ENCODE measurements at places on chromosomes 3 and 15.

DNA sequence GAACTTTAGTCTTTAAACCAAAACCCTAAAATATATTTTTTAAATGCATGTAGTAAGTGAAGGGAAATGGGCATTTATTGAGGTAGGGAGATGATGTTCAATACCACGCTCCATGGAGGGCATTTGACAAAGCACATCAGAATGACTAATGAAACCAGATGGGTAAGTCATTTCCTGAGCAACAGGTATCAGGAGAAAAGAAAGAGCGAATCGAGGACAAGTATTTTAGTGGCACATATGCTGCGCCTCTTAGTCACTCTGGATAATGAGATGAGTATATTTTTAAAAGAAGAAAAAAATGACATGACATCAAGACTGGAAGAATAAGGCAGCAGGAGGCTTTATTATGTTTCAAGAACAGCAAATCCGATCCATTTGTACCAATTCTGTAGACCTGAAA is 129.0 kb upstream of the ARHGEF3 start:
- DNase-seq: no peak

- DNase-seq: no peak
These were observed 124.7 kb upstream of the RAD18 start for GRCh38 chr3:9087831-9088413.

DNA sequence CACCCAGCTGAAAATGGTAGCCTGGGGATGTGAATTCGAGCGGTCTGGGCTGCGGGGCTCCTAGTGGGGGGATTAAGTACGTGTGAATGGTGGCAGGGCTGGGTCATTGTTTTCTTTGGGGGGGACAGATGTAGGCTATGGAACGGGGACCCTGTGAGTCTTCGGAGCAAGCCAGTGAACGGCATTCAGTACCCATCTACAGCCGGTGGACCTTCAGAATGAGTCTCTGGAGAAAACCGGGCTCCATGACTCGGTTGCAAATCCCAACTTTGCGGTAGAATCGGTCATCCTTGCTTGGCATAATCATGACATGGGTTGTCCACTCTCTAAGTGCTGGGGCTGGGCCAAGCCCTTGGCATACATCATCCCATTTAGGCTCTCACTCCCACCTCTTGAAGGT is 7.2 kb upstream of the EOMES start:
- no peak for DNase-seq

DNA sequence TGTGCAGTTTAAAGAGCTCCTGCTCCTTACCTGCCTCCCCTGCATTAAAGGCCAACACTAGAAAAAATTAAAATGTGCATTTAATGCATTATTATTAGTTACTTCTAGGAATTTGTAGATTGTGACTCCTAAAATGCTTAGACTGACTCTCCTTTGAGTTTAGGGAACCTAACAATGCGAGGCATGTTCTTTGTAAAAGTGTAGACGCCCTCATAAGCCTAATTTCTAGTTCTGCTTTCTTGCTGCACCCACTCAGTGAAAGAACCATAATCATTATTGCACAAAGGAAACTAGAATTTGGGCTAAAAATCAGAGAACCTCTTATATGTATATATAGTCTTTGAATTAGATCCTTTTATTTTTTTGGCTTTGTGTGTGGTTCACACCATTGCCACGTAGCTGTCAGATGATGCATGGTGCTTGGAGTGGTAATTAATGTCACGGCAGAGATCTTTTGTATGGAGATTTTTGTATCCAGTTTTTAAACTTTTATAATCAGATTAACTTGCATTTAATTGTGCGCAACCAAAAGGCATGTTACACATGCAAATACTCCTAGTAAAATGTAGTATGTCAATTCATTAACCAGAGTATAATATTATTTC is 710 bp downstream of the ABHD10 start:
- peak; percentile 13 for DNase-seq

DNA sequence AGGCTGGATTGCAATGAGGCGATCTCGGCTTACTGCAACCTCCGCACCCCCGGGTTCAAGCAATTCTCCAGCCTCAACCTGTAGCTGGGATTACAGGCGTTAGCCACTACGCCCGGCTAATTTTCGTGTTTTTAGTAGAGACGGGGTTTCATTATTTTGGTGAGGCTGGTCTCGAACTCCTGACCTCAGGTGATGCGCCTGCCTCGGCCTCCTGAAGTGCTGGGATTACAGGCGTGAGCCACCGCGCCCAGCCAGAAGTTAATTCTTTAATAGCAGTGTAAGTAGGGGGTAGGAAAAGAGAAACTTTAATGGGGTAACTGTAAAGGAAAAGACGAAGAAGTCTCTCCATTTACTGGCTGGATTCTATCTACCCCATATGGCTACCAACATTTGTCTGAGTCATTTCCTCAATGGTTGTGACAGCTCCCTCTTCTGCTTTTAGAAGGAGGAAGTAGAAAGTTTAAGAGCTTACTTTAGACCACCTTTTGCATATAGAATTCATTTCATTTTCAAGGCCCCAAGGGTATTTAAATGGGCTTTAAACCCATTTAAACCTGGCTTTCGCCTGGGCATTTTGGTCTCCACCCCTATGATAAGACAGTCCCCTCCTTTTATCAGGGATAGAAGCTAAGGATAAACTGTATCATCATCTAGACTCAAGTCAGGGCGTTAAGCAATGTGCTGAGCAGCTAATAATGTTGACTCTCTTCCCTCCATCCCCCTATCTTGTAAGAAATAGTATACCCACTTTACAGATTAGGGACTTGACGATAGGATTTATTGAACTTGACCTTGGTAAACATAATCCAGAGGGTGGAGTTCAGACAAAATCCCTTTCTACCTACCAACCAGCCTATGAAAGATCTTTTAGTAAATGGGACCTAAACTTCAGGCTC is 1.1 kb upstream of the CDV3 start:
- DNase-seq: peak; percentile 52

GRCh38 chr15:80401456-80401855 is 2.7 kb upstream of the ARNT2 start:
- DNase-seq: no peak

DNA sequence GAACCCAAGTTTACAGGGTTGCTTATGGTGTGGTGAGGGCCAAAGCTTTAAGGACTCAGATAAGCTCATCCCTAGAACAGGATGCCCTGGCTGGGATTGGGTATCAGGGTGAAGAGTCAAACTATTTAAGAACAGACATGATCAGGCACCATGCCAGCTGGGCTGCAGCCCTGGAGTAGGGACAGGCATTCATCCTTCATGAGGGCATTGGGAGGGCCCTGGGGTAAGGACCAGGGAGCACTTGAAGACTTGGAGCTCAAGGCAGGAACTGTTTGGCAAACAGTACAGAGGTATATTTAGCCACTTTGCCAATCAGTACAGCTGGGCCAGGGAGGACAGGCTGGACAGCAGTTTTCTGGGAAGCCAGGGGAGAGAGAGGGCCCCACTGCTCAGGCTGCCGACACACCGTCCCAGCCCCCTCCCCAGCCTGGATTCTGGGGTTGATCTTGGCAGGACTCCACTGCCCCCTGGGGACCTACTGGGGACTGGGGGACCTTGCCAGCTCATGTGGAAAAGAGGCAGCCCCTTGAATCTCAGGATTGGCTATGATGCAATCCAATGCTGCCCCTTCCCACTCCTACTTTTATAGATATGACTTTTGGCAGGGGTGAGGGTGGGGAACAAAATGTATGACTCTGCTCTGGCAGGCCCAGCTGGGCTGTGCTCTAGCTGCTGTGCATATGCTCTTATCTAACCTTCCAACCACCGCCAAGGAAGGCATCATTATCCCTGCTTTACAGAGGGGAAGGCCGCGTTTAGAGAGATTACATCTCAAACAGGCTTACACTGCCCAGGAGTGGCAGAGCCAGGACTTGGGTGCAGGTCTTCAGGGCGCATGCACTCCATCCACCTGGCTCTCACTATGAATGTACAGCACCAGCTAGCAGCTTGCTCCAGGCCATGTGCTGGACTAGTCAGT is 2.3 kb downstream of the PLA2G4E start:
- DNase-seq: no peak

DNA sequence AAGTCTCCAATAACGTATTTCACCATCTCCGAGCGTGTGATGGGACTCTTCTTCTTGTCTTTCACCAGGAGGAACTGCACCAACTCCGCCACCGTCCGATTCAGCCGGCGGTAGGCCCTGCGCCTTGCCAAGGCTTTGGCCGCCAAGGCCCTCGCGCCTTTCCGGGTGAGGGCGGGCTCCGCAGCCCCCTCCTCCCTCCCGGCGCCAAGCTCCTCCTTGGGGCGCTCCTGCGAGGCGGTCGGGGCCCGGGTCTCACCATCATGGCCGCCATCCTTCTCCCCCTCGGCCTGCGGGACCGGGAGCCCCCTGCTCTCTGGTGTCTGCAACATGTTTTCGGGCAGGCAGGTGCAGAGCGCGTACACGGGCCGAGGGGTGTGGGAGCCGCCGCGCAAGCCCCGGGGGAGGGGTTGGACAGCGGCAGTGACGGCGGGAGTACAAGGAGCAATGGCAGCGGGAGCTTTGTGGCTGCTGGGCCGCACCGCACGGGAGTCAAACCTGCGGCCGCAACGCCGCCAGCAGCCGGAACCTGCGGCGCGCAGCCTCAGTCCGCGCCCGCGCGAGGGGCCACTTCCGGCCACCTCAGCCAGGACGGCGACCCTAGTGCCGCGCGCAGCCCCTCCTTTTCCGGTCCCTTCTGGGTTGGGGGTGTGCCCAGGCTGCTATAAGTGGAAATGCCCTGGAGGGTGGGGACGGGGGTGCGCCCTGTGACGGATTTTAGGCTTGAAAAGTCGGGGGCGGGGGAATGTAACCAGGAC is at the start of gene MAGEF1:
Gene MAGEF1, minus strand, starts transcription at position 572 of the 755 bp plus-strand sequence. Its CDS starts 243 bp downstream, at position 329.
- peak; percentile 90 for DNase-seq

DNA sequence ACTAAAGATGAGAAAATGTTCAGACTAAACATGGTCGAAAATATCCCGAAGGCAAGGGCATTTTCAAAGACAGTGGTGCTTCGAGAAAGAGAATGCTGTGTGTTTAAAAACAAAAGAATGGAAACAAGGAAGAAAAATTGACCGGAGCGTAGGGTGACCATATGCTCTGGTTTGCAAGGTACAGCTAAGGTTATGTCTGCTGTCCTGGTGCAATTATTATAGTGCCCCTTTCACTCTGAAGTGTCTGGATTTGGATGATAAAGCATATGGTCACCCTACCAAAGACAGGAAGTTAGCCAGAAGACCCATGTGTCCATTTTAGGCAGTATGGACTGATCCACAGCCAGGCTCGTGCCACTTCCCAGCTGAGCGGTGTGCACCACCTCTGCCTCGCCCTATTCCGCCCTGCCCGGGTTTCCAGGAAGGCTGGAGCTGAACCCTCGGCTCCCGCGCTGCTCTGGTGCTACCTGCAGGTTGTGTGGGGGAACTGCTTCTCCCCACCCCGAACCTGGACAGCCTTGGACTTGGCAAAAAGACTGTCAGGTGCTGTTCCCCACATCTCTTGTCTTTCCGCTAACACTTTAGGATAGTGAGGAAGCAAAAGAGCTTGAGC is 25.2 kb downstream of the GOLGA6D start:
- DNase-seq: no peak

- no peak for DNase-seq
These were observed 9.8 kb downstream of the RPL15 start for GRCh38 chr3:23926736-23927135.

- DNase-seq: no peak
These were observed 29.0 kb downstream of the GOLM2 start for GRCh38 chr15:44317423-44318058.

DNA sequence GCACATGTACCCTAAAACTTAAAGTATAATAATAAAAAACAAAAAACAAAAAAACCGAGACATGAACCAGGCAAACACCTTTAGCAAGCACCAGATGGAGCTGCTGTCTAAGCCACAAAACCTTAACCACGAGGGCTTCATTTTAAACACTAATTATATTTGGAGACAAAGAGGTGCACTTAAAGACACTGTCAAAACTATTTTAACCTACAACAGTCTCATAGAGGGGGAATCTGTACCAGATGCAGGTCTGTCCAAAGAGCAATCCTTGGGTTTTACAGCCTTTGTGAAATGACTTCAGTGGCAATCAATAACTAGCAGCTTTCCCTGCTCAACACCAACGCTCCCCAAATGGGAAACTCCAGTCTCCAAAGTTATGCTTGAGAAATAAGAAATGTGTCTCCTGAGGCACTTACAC is 115.7 kb upstream of the TSPAN3 start:
- DNase-seq: peak; percentile 42

DNA sequence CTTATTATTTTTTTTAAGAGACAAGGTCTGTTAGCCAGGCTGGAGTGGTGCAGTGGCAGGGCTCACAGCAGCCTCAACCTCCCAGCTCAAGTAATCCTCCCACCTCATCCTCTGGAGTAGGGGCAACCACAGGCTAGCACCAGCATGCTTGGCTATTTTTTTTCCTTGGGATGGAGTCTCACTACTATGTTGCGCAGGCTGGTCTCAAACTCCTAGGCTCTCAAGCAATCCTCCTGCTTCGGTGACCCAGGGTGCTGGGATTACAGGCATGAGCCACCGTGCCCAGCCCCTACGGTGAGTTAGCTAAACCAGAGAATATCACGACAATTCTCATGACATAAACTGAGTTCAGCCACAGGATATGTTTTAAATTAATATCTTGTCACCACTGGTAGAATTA is 2.0 kb downstream of the DCUN1D1 start:
- no peak for DNase-seq

DNA sequence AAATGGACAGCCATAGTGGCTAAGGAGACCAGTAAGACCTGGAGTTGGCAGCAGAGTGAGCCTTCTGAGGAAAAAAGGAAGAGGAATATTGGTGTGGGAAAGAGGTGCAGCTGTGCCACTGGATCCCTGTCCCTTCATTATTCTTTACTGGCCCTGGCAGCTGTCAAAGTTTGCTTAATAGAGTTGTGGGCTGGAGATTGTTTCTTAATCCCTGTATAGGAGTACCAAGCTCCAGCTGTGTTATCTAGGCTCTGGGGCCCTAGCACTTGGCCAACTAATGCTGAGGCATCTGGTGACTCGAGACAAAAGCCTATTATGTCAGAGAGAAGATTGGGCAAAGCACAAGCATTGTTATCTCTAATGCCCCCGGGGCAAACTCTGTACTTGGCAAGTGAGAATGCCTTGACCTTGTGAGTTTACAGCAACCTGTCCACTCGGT is 61.4 kb downstream of the ZNF609 start:
- DNase-seq: no peak
